Fibroblast of skin of left biceps (primary cell): ENCODE measurements at places on chromosomes 1 and 21.

- peak; percentile 24 for DNase-seq
Observed at GRCh38 chr1:117367046-117368025, at the start of gene MAN1A2. Gene MAN1A2 (plus strand): TSS chr1:117367449. CDS start chr1:117368184, 735 bp downstream.

DNA sequence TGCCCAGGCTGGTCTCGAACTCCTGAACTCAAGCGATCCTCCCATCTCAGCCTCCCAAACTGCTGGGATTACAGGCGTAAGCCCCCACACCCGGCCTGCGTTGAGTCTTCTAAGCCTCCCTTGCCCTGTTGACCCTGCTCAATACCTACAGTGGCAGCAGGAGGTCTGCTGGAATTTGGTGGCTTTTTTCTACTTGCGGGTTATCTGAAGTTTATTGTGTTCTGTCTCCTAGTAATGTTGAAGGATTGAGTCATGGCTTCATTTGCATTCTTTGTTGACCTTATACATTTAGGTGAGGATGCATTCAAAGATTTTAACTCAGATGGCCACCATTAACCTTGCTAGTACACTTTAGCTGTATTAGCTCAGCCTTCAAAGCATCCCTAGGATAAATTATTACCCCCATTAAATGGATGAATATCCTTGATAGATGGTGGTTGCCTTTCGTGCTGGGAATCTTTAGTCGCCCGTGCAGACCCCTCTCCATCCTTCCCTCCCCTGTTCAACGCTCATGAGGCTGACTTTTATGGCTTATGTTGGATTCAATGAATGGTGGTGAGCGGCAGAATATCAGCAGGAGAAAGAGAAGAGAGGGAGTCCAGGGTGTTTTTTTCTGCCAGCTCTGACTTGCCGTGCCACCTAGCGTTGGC is 9.7 kb upstream of the NPPB start:
- no peak for DNase-seq

- no peak for DNase-seq
Observed at GRCh38 chr1:147225193-147225730, at the start of gene FMO5. Gene FMO5 (minus strand): TSS chr1:147225339. CDS start chr1:147225029, 310 bp downstream.

DNA sequence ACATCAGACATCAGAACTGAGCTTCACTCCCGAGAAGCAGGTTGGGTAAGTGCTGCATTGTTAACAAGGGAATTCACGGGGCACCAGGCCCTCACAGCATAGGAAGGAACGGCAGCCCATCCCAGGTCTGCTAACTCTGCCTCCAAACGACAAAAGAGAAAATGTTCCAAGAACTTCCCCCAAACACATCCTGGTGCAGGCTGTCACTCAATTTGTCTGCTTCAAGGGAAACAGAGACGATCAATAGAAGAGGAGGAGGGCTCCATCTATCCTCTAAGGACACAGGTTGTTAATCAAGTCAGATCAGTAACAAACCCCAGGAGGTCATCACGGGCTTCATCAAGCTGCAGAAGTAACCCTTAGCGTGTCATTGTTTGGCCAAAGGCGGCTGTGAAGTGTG is 3.5 kb upstream of the TSPEAR start:
- DNase-seq: no peak

DNA sequence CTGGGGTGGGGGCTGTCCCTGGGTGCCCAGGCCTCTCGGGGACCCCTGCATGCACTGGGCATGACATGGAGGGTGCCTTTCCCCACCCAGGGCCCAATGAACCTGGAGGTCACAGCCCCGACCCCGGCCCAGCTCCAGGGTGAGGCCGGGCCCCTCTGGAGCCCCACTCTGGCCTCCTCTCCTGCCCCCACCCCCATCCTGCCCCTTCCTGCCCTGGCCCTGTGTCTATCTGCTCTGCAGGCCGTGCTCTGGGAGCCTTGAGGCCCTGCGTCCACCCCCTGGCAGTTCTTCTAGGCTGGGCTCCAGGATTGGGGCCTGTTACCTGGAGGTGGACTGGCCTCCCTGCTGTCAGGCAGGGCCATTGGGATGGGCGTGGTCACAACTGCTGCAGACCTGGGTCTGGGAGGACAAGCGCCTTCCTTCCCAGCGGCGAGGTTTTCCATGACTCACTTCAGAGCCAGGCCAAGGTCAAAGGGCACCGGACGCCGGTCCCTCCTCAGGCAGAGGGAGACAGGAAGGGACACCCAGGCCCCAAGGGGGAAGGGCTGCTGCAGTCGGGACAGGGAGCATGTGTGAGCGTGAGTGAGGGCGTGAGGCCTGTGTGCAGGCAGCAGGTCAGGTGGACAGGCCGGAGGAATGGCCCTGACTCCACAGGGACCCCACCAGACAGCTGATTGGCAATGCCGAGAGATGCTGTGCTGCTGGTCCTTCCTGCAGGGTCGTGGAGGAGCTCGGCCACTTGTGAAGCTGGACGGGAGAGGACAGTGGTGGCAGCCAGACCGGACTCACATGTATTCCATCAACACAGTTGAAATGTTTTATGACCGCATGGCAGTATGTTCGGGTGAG is 31.1 kb upstream of the POFUT2 start:
- DNase-seq: no peak

DNA sequence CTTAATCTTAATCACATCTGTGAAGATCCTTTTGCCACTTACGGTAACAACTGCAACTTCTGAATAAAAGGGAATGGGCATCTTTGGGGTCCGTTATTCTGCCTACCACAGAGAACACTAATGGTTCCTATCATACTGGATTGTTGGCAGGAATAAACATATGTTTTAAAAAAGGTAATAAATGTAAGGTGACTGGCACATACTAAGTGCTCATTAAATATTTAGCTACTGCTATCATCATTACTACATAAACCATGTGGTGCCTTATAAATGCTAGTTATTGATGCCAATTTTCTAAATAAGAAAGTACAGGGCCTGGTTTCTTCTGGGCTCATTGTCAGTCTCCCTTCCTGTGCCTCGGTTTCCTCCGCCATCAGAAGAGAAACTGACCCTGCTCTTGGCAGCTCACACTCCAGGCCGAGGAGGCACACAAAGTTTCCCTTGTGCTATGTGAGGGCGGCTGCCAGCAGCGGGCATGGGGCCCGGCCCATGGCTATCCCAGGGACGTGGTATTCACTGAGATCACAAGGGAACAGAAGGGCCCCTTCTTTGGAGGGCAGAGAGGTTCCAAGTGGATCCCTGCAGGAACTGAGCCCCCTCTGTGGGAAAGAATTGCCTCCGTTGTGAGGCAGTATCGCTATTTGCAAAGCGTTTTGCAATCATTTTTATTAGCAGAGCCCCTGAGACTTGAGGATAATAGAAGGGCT is 26.2 kb downstream of the NAV1 start:
- no peak for DNase-seq

GRCh38 chr21:46099476-46099875 is 1.6 kb downstream of the COL6A2 start:
- no peak for DNase-seq

DNA sequence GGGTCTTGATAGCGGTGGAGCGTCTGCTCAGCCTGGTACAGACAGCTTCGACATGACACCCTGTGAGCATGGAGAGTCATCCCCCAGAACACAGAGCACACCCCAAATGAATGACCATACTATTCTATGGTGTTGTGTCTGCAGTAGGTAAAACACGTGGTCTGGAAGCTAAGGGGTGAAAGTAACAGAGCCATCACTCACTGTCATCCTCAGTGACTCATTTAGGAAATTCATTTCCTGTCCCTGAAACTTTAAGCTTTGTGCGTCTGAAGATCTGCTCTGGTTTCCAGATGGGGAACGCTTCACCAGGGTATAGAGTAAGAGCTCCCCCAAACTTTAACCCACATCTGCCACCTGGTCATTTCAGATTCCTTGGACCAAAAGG is 94.8 kb upstream of the DISP3 start:
- DNase-seq: no peak

- DNase-seq: no peak
Observed at GRCh38 chr21:36535618-36536241, 55.8 kb upstream of the CLDN14 start.

- DNase-seq: no peak
Observed at GRCh38 chr1:47756411-47756810, 240.8 kb downstream of the TRABD2B start.

DNA sequence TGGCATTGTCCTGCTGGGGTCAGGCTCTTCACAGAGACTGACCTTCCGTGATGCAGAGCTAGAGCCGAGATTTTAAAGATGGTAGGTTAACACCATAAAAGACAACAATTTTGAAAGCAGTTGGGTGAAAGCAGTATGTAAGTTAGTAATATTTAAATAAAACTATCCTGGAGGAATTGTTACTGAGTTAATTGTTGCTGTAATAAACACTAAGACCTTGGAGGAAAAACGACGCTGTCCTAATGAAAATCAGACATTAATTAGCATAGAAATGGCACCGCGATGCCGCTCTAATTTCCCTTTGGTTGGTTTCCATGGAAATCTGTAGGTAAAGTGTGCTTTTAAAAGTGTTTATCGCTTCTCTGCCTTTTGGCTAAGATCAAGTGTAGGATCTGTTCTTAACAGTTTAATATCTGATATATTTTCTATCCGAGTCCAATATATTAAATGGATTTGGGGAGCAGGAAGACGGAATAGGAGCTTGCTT is 745 bp upstream of the ANP32E start:
- no peak for DNase-seq

DNA sequence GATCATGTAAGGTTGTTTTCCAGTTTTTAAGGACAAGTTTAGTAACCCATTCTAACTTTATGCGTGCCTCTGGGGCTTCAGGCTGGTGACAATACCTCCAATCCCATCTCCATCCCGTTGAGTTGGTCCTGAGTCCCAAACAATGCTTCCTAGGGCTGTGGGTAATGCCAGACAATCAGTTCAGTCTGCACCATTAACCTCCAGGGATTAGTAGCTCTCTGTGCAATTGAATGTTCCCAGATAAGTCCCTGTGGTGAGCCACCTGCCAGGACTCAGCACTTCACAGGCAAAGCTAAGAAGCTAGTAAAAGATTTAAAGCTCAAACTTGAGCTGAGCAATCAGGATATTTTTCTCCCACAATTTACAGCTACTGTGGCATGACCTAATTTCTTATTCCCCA is 462.2 kb upstream of the PTBP2 start:
- no peak for DNase-seq

GRCh38 chr1:201791779-201792173 is 37.2 kb upstream of the IPO9 start:
- DNase-seq: peak; percentile 74

DNA sequence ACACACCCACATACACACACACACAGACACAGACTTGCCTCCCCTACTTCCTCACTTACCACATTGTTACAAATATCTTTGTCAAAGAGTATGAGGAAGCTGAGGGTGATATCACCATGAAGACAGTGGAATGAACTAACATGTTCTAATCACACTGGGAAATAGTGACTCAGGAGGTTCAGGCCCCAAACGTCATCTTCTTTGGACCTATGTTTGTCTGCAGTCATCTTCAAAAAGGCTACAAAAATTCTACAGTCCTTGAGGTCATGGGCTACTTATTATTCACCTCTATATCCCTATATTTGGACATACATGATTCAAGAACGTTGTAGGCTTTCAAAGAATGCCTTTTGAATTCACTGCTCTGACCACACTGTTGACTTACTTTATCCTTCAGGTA is 2.1 kb upstream of the LCE2C start:
- no peak for DNase-seq

- no peak for DNase-seq
Observed at GRCh38 chr1:3064296-3064850, 4.6 kb upstream of the PRDM16 start.

DNA sequence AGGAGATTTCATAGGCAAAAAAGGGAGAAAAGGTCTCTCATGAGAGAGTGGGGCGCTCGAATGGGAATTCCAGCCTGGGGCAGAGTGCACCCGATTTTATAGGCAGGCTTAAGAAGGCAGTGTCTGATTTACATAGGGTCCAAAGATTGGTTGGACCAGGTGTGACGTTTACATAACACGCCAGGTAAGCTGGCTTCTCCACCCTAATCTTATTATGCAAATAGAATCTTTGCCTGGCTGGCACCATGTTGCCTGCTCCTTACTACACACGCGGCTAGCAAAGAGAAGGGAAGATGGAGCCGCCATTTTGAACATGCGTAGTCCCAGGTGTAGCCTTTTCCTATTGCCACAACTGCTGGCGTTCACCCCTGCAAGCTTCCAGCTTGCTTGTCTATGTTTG is 103.7 kb downstream of the SLC16A1 start:
- no peak for DNase-seq

GRCh38 chr1:201363467-201363866 is 14.0 kb downstream of the TNNT2 start:
- no peak for DNase-seq

GRCh38 chr1:55445416-55445815 is 230.3 kb upstream of the USP24 start:
- DNase-seq: no peak

- DNase-seq: no peak
Observed at GRCh38 chr1:17914987-17915386, 159.9 kb downstream of the ACTL8 start.

DNA sequence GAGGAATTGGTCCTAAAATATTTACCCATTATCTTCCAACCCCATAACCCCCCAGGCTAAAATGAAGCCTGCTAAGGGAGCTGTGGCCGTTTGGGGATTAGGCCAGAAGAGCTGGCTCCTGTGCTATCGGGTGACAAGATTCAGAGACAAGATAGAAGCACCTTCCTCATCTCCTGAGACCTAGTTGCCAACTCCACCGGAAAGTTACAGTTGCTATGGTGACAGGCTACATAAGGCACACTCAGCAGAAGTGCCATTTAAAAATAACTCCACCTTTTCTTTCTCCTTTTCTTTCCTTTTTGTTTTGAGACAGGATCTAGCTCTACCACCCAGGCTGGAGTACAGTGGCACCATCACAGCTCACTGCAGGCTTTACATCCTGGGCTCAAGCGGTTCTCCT is 43.6 kb upstream of the ROR1 start:
- no peak for DNase-seq

DNA sequence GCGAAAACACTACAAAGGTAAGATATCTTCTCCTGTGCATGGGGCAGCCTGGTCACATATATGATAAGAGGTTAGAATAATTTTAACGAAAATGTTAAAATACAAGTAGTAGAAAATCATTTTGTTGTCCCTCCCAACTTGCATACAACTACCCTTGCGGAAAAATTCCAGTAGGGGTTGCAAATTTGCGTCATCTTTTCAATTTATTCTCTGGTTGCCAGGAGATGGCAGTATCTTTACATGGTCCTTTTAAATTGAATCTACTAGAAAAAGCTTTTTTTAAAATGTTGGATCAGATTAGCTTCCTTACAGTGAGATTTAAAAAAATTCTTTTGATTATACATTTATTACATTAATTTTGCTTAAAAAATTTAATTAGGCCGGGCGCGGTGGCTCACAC is 10.9 kb downstream of the S100PBP start:
- DNase-seq: no peak

DNA sequence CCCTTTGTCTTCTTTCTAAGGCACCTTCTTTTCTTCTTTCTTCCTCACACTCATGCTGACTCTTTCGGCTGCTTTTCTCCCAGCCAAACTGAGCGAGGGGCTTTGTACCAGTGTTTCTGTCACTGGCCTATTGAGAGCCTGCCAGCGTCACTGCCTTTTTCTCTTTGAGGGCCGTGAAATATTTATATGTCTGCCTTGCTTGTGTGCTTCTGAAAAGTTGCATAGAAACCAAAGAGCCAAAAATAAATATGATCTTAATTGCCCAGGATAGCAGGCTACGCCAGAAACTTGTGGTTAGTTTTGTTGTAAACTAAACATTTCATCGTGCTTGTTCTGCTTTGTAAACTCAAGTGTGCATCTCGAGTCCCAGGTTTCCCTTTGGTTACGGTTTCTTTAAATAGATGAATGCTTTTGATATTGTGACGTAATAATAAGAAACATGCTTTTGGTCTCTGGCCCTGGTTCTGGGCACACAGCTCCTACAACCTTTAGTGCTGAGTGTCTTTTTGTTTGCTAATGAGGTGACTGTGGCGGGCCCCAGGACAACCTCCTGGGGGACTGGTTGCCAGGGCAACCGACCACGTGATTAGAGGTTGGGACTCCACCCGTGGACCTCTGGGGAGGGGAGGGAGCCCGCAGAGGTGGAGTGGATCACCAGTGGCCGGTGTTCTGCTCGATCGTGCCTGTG is 10.8 kb downstream of the SLC37A1 start:
- peak; percentile 3 for DNase-seq
